ENCODE measurements at places on chromosomes 3 and 15. TPM values are rescaled to one million over a fixed set of nuclear protein-coding genes. Genes with fewer than 3 reads are reported as not detected.

Gene TMEM212
- not detected for total RNA-seq

Gene CTDSPL
- total RNA-seq: 94.1 TPM

Gene CAMK2N2
- total RNA-seq: not detected

Gene GABRR3
- total RNA-seq: not detected

Gene SNTN
- not detected for total RNA-seq

Gene TMEM108
- 0.54 TPM for total RNA-seq

All from lower leg skin (tissue), 4 donors.